Pulmonary artery endothelial cell (primary cell): ENCODE measurements at places on chromosomes 3 and 15. TPM values are rescaled to one million over a fixed set of nuclear protein-coding genes. Genes with fewer than 3 reads are reported as not detected.

DNA sequence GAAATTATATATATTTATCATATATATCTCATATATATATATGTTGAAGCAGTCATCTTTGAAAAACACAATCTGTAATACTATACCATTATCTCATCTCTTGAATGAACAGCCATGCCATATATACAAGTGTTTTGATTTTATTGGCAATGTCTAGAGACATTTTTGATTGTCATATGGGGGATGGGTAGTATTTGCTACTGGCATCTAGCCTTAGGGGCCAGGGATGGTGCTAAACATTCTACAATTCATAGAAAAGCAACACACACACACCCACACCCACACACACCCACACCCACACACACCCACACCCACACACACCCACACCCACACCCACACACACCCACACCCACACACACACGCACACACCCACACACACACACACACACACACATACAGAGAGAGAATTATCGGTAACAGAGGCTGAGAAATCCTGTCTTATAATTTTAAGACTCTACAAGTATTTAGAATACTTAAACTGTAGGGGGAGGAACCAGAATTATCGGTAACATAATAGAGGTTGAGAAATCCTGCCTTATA lies 11.1 kb upstream of the PIK3R4 start:
- DNase-seq, result no peak

GRCh38 chr3:153706706-153707105 lies 414.5 kb upstream of the ARHGEF26 start:
- DNase-seq, result no peak

DNA sequence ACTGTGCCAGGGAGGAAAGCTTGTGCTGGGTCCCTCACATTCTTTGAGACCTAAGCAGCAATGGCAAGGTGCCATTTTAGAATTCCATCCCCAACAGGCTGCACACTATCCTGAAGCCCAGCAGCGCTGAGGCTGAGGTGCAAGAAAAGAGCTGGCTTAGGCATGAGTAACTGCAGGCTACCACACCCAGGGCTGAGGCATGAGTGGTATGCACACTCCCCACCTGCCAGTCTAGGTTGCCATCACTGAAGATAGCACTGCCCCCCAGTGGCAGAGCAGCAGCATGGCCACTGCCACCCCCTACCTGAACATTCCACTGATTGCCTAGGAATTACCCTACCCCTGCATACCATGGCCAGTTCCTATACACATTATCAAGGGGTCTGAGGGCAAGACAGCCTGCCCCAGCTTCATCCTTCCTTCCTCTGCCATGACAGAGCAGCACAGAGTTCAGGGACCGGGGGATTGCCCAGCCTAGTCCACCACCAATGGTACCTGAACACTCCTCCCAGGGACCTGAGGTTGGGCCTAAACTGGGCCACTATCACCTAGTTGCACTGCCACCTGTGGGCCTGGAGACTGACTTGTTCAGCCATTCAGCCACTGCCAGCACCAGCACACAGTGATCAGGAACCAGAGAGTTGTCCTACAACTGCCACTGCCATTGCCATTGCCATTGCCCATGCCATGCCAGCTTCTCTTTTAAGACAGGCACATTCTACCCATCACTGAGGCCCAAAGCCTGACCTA lies 129.8 kb downstream of the SATB1 start:
- DNase-seq, result no peak

GRCh38 chr3:138600100-138600745 lies 6.2 kb upstream of the CEP70 start:
- no peak for DNase-seq

AMIGO3 gene
- not detected in 2 replicates for total RNA-seq
